ENCODE measurements at places on chromosomes 2 and 18.

- no peak for DNase-seq
These were observed 275.7 kb upstream of the ZNF804A start for GRCh38 chr2:184322615-184323014.

GRCh38 chr18:40987581-40987980, 967.5 kb upstream of the PIK3C3 start:
- no peak for DNase-seq

DNA sequence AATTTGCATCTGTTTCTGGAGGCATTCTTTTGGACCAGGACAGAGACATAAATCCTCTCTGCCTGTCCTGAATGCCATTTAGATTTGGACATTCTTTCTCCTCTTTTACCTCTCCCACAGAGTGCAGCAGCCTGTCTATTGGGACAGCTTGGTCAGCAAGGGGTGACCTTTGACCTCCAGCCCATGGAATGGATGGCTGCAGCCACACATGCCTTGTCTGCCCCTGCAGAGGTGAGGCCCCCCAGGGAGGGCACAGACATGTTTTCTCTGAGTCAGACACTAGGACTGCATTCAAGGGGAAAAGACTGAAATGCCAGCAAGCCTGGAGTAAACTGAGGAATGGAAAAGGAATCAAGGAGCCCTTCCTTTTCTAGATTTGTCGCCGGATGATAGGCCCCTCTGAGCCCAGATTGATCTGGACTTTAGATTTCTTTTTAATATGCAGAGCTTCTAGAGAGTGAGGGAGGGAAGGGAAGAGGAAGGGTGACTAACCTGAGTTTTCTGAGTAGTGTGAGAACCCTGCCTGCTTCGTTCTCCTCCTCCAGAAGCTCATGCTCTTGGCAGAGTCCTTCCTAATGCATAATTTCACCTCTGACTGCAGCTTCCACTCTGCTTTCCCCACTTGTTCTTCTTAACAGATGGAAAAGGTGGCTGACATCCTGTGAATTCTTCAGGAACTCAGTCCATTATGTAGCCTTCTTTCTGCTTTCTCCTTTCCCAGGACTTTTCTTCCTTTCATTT, 16.1 kb upstream of the TTLL4 start:
- DNase-seq: no peak

DNA sequence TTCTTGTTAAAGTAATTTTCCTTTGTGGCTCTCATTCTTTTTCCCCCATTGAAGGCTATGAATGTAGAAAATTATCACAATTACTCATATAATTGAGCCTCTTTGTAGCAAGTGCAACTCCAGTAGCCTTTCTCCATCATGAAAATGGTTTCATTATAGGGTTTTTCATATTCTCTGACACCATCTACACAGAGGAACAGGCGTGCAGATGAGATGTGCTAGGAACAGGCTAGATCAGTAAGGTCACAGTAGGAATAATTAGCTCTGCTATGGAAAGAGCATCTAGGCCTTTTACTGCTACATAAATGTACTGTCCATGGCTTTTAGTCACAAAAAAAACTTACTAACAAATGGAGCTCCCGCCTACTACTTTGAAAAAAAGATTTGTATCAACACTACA, 12.6 kb upstream of the DLX1 start:
- DNase-seq: no peak

- DNase-seq: no peak
These were observed 818.5 kb upstream of the SALL3 start for GRCh38 chr18:78160961-78161656.

DNA sequence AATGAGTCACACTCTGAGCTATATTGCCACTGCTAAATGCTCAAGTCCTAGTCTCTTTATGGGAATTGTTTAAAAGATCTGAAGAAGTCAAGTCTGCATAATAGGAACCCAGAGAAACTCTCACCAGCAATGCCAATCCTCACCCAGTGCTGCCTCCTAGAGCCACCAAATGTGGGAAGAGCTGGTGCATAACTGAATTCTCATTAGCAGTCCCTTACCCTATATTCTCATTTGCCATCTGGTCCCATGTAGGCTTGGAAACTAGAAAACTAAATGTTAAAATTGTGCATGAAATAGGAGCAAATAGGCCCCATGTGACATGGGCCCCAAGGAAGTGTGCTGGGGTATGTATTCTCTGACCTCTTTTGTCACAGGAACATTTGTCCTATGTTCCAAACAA, 224.4 kb upstream of the SMAD2 start:
- DNase-seq: no peak

- no peak for DNase-seq
These were observed 73.0 kb downstream of the FARSB start for GRCh38 chr2:222582928-222583327.

GRCh38 chr2:72731116-72731515, 94.7 kb downstream of the EXOC6B start:
- no peak for DNase-seq

DNA sequence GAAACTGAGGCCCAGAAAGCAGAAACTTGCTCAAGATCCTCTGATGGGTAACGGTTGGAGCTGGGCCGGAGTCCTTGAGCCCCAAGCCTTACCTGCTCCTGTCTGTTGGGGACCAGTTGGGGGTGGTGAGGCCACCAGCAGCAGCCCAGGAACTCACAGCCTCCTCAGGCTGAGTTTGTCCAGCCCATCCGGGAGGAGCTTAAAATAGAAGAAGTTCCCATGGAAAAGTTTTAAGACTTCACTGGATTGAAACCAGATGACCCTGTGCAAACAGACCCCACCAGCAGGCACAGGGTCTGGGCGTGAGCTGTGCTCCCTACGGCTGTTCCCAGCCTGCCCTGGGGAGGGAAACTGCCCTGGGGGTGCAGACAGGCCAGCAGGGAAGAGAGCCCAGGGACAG, 40.6 kb upstream of the FOSL2 start:
- DNase-seq: no peak

DNA sequence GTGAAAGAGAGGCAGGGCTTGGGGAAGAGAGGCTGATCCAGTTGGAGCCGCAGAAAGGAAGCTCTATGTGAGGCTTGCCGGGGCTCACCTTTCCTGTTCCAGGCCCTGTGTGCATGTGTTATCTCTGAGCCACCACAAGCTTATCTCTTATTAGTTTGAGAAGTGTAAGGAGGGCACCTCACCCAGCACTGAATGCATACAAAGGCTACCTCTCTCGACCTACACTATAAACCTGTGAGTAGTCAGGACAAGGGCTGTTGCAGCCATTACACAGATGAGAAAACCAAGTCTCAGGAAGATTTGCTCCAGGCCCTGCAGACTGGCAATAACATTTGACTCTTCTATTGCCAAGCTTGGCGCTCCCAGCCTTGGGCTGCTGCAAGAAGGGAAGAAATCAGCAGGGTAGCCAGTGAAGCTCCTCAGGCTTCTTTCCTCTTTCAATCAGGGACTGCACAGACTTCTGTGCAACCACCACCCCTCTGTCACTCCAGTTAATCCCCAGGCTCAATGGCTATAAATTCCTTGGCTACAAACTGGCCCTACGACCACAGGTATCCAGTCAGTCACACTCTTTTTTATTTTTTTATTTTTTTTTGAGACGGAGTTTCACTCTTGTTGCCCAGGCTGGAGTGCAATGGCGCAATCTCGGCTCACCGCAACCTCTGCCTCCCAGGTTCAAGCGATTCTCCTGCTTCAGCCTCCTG, 73.8 kb downstream of the CLHC1 start:
- no peak for DNase-seq

GRCh38 chr2:134435936-134436335, 182.1 kb downstream of the MGAT5 start:
- DNase-seq: no peak

- no peak for DNase-seq
These were observed 861.8 kb downstream of the BCL11A start for GRCh38 chr2:59691518-59692190.

DNA sequence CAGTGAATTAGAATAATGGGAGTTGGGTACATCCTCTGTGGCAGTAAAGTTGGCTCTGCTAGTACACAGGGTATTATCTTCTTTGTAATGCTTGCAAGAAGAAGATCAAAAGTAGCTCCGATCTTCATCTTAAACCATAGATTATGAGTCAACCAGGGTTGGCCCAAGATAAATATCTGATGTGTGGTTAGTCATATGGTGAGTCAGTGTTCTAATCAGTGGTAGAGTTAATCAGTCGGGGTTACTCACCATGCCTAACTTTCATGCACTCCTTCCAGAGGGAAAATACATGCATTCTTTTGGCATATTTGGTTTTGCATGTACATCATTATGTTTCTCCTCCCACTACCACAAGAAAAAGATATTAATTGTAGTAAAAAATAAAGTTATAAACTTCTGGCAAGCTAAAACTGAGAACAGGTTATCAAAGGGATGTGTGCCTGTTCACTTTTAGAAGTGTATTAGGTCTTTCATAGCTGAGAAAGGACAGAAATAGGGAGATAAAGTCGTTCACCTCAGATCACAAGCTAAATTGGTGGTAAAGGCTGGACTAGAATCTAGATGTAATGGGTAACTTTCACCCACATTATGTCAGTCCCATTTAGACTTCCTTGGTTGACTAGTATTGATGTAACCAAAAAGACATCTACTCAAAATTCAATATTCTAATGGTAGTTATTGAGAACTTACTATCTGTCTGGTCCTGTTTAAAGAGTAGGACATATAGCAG, 684.4 kb downstream of the IRS1 start:
- no peak for DNase-seq

DNA sequence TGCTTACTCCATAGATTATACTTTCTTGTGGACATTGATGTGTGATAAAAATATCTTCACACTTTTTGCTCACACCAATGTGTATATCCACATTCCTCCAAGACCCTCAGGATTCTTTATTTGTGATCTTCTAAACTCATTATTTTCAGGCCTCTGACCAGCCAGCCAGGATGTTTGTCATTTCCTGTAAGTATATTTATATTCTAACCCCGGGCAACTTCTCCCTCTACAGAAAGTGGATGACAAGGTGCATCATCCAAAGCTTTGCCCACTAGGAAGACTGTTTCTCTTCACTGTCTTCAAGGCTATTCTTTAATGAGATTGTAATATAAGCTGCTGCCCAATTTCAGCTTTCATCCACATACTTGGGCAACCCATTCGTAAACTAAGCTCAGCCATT, 3.6 kb upstream of the CWC22 start:
- no peak for DNase-seq

GRCh38 chr18:45462179-45462578, 153.1 kb upstream of the SLC14A2 start:
- DNase-seq: no peak

GRCh38 chr2:63975437-63976124, 43.6 kb downstream of the VPS54 start:
- no peak for DNase-seq

DNA sequence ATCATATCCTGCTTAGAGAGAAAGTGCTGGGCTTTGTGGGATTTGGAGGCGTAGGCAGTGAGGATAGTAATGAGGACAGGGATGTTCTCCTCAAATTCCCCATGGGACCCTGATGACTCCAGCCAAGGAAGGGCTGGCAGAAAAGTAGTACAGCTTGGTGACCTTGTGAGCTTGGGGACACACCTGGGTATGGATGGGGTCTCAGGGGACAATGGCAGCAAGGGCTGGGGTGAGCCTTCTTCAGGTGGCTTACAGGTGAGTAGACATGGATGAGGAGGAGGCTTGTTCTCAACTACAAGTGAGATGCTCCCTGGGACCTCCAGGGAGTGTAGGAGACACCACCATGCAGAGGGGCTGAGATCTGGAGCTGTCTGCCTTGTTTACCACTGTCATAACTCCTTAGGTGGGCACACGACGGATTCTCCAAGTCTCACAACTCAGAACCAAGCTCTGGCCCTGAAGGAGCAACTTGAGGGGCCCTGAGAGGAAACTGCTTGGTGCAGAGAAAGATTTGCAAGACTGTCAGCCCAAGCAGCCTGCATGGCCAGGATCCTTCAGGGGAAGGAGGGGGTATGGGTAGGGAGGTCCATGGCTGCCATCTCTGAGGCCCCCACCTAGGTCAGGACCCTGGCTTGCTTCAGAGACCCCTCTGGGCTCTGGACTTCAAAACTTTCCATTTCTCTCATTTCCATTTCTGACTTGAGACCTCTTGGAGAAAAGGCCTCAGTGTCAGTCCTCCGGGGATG, 262.8 kb downstream of the DYSF start:
- no peak for DNase-seq

GRCh38 chr2:197307933-197308521, 2.6 kb downstream of the ANKRD44 start:
- no peak for DNase-seq

DNA sequence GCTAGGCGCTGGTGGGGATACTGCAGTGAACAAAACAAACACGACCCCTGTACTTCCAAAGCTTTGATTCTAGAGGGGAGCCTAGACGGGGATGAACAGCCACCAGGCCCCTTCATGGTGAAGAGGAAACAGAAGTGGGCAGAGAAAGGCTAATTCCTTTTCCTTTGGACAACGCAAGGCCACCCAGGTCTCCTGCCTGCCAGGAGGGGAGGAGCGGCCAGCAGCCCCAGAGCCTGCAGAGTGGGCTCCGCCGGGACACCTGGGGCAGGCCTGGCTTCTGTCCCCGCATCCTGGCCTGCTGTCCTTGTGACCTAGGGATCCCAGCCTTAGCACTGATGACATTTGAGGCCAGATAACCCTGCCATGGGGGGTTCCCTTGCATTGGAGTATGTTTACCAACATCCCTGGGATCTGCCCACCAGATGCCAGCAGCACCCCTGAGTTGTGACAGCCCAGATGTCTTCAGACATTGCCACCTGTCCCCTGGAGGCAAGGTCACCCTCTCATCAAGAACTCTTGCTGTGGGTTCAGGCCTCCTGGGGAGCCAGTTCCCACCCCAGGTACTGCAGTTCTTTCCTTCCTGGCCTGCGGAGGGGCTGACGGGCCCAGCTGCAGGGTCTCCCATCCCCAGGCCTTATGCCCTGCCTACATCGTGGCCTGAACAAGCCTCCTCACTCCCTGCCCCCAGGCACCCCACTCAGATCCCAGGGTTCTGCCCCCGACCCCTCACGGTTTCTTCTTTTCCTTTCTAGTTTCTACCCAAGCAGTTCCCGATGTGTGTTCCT, 125.7 kb downstream of the SEPTIN10 start:
- no peak for DNase-seq

GRCh38 chr18:74275736-74276135, 16.0 kb downstream of the CYB5A start:
- no peak for DNase-seq

- no peak for DNase-seq
These were observed 78.6 kb downstream of the FARSB start for GRCh38 chr2:222577341-222577740.

- no peak for DNase-seq
These were observed 163.0 kb upstream of the NOSTRIN start for GRCh38 chr2:168639441-168639898.

GRCh38 chr2:121974897-121975661, 219.6 kb downstream of the TSN start:
- DNase-seq: no peak

GRCh38 chr2:153476491-153476815, 2.1 kb downstream of the RPRM start:
- DNase-seq: no peak

- no peak for DNase-seq
These were observed 61.9 kb downstream of the AFTPH start for GRCh38 chr2:64586054-64586453.
